CD14-positive monocyte (primary cell): ENCODE measurements at places on chromosomes 6 and 20.

GRCh38 chr6:28355743-28356665 lies 6.3 kb downstream of the ZKSCAN3 start:
- DNase-seq: peak; percentile 80

DNA sequence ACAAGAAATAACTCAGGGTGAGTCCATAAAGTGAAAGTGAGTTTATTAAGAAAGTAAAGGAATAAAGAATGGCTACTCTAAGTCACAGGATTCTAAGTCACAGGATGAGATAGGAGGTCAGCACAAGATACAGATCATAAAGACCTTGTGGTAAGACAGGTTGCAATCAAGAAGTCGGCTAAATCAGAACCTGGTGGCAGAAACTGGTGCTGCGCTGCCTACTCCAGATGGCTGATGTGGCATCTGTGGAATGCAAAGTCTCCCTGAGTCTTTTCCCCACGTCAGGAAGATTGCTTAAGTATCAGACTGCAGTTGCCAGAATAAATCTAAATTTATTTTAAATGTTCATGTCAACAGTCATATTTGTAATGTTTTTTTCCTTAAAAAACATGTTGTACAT lies 10.7 kb upstream of the KCNK15 start:
- no peak for DNase-seq

DNA sequence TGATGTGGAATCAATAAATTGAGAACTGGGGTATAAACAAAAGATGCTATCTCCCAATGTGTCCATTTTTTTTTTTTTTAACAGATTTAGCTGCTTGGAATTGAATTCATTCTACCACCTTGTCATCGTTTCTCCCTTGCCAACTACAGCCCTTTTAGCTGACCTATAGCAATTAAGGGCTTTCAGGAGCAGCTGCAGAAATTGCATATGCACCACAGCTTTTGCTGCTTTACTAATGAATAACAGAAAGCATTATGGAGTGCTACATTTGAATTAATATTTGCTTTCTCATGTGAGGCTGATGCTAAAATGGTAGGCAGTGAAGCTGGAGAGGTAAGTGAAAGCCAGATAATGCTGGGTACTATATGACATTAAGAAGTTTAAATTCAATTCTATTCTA lies 5.7 kb downstream of the SESN1 start:
- DNase-seq: no peak

- DNase-seq: no peak
Observed at GRCh38 chr20:10578607-10579006, 95.2 kb downstream of the JAG1 start.

- no peak for DNase-seq
Observed at GRCh38 chr6:73649783-73650182, 4.0 kb downstream of the SLC17A5 start.

GRCh38 chr6:100344761-100345160 lies 120.0 kb downstream of the SIM1 start:
- DNase-seq: no peak

GRCh38 chr6:89853068-89853467 lies 23.4 kb downstream of the CASP8AP2 start:
- DNase-seq: no peak
